GM13977 (cell line): ENCODE measurements at places on chromosomes 4 and X.

- no peak for DNase-seq
Measured at GRCh38 chr4:81607950-81608349, 136.2 kb upstream of the RASGEF1B start.

GRCh38 chr4:126710935-126711334, 921.8 kb upstream of the INTU start:
- no peak for DNase-seq

DNA sequence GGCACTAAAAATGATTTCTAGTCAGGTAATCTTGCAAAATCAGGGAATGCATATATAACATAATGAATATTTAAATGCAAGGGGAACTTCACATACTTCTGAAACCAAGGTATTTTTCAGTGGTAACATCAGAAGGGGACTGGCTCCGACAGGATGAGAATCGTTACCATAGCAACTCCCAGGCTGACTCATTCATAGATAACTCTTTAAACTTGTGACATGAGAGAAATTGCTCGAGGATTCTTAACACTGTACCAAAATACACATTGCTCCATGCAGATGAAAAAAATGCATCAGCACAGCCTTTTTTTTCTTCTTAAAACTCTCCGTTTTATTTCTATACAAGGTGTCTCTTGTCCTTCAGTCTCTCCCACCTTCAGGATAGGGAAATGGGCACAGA, 114.3 kb downstream of the GABRB1 start:
- peak; percentile 39 for DNase-seq

- no peak for DNase-seq
Measured at GRCh38 chr4:119646347-119647071, 17.9 kb upstream of the PDE5A start.

- DNase-seq: no peak
Measured at GRCh38 chrX:115913575-115913974, 257.0 kb upstream of the AGTR2 start.

DNA sequence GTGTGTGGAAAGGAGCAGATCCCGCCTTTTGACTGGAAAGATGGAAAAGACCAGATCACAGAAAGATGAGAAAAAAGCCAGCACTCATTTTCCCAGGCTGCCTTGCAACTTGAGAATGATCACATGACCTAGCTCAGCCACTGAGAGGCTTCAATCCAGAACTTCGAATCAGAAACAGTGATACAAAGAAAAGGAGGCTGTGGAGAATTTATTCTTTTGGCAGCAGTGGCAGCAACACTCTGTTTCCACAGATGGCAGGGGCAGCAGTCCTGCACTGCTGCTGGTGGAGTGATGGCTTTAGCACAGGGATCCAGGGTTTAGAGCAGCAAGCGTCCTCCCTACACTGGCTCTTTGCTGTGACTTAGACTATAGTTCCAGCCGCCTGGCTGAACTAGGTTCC, 77.8 kb upstream of the SH3RF1 start:
- no peak for DNase-seq

DNA sequence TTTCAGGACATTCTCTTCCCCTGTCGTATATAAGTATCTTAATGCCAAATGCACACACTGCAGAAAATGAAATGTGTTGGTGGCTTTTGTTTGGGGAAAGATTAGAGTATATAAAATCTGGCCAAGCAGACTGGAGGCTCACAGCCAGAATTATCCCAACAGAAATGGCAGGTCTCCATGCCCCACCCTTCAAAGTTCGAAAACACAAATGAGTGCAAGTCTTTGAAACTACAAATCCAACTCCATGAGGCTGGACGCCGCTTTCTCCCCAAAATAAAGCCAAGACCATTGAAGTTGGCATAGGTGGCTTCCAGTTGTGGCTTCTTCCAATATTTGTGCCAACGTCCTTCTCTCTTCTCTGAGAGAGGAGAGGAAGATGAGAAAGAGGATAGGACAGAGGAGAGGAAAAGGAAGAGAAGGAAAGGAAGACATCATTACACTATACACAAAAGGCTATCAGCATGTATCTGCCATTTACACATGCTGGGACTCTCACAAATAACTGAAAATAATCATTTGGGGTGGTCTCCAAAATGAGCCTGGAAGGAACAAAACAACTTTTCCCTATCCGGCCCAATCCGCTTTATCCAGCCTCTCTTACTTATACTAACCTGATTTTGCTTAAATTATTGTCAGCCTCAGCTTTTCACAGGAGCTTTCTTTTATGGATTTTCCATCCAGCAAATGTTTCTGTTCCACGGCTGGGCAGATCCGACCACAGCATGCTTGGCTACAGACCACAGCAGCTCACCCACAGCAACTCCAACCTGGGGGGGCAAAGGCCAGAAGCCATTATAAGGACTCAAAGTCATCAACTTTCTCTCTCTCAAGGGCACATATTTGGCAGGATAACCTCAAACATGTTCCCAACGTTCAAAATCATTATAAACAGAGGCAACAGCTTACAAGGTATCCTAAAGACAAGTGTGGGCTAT, 71.7 kb downstream of the APBB2 start:
- DNase-seq: no peak

GRCh38 chrX:7076245-7076661, 71.3 kb upstream of the STS start:
- no peak for DNase-seq

DNA sequence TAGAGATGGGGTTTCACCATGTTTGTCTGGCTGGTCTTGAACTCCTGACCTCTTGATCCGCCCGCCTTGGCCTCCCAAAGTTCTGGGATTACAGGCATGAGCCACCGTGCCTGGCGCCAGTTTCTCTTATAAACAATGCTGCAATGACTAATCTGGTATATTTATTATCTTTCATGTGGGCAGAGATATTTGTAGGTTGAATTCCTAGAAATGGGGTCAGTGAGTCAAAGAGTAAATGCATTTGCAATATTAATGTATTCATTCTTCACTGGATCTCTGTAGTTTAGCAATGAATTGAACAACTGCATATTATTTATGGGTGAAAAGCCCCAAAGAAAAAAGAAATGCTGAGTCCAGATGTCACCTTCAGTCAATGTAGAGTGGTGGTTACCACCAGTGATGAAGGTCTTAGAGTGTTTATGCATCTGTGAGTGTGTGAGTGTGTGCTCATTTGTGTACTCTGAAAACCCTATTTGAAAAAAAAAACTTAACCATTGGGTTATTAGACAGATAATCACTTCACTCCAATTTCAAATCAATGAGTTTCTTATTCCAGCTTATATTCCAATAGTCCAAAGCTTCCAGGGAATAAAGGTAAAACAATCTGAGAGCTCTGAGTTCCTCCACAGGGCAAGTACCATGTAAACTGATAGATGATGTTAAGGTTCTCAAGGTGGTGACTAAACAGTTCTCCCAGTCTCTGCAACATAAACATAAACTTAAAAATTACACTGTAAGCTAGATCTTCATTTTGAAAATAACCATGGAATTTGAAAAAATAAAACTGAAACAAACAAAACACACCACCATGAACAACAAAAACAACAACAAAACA, 22.6 kb upstream of the CD38 start:
- DNase-seq: no peak

DNA sequence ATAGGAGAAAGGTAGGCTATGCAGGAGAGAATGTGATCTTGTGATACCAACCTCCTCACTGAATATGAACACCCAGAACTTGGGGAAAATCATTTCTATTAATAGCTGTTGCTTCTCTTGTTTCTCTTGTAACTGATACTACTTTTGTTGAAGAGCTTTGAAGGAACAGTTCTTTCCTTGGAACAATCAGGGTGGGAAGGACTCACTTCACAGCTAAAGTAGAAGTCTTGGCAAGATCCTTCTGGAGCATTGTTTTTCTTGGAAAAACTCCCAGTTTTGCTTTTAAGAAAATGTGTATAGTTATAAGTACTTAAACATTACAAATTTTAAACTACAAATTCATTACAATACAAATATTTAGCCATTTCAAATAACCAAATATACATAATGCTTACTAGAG, 19.1 kb upstream of the XK start:
- no peak for DNase-seq

- no peak for DNase-seq
Measured at GRCh38 chr4:45750721-45751120, 373.1 kb downstream of the GABRG1 start.

GRCh38 chr4:176919631-176920030, 126.9 kb upstream of the VEGFC start:
- DNase-seq: no peak

DNA sequence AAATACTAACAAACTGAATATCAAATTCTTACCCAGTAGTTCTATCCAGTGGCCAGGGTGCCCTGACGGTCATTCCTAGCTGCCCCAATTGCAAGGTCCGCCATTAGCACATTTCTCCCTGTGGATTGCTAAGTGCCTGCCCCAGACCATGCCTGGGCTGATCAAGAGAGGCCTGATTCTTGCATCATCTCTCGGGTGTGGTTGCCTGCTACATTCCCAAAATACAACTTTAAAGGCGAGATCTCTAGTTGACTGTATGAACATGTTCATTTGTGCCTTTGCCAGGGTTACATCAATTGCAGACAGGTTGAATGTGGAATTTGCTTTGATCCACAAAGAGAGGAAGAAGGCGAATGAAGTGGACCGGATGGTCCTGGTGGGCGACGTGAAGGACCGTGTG, 28.0 kb downstream of the PRPS2 start:
- DNase-seq: no peak

GRCh38 chrX:45601052-45601451, 400.4 kb upstream of the DIPK2B start:
- DNase-seq: no peak

DNA sequence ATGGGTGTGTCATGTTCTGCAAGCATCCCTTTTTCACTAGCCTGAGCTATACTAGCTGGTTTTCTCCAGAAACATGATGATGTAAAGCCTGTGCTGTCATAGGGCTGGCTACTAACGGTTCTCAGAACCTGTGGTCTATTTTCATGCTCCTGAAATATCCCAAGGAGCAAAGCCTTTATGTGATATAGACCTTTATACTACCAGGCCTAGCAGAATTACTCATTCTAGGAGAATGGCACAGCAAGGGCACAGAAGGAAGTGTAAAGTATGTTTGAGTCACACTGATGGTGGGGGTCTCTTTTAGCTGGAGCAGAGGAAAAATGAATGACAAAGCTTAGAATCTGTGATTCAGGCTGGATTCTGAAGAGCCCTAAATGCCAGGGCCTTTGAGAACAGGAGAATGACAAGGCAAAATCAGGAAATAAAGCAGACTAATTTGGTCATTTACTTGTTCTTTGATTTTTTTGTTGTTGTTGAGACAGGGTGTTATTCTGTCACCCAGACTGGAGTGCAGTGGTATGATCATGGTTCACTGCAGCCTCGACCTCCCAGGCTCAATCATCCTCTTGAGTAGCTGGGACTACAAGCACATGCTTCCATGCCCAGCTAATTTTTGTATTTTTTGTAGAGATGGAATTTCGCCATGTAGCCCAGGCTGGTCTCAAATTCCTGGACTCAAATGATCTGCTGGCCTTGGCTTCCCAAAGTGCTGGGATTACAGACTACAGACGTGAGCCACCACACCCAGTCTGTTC, 11.8 kb downstream of the TCEAL1 start:
- DNase-seq: no peak

DNA sequence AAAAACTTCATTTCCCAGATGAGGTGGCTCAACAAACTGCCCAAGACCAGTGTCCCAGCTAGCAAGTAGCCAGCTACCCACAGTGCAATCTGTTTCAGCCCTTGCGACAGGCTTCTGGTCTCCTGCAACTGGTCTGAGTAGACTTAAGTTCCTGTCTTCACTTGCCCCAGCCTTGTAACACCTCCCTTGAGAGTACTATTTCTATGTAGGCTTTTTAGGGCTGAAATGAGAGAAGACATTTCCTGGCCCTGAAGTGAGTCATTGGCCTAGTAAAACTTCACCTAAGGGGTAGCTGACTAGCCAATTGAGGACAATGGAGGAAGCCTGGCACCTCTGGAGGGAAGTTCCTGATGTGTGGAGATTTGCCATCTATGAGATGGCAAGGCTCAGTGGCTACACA, 80.1 kb upstream of the STIM2 start:
- no peak for DNase-seq

- no peak for DNase-seq
Measured at GRCh38 chrX:135340831-135341230, 31.6 kb downstream of the ETDC start.

DNA sequence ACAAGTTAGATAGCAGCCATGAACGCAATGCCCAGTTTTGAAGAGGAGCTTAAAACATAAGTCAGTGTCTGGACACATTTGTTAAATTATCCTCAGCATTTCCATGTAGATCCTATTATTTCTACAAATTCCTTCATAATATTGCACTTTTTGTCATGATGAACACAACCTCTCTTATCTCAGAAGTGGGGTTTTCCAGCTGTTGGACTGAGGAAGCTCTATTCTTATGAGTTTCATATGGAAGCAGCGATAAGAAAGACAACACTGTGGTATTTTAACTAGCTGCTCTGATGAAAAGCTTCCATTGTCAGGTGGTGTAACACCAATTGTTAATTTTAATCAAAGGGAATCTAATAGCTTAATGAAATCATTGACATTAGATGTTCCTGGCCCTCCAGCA, 308.7 kb downstream of the GBA3 start:
- no peak for DNase-seq

DNA sequence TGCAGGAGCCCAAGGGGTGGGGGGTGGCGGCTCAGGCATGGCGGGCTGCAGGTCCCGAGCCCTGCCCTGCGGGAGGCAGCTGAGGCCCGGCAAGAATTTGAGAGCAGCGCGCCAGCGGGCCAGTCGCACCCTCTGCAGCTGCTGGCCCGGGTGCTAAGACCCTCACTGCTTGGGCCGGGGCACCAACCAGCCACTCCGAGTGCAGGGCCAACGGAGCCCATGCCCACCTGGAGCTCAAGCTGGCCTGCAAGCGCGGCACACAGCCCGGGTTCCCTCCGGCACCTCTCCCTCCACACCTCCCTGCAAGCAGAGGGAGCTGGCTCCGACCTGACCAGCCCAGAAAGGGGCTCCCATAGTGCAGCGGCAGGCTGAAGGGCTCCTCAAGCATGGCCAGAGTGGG, 758.2 kb upstream of the INTU start:
- DNase-seq: no peak

DNA sequence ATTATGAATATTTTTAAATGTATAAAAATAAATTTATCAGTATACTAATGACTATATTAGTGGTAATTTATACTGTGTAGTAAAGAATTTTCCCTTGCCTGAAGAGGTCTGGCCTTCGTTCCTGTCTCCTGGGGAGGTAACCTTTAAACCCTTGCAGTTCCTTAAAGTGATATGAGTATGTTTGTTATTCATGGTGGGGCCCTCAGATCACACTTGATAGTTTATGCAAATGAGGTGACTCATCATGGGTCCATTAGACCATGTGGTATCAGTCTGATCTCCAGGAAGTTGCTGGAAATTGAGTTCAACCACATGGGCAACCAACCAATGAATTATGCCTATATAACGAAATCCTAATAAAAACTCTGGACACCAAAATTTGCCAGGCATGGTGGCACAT, 904.1 kb downstream of the RPA4 start:
- DNase-seq: no peak

GRCh38 chr4:161919442-161920220, 244.2 kb downstream of the FSTL5 start:
- no peak for DNase-seq
